ENCODE measurements at places on chromosomes 7 and 10.

GRCh38 chr7:92330835-92331438 lies 85.2 kb downstream of the ANKIB1 start:
- DNase-seq = no peak

GRCh38 chr10:66337211-66337610 lies 588.6 kb upstream of the LRRTM3 start:
- DNase-seq = no peak

GRCh38 chr10:14574291-14574690 lies 200.4 kb downstream of the FAM107B start:
- DNase-seq = no peak

DNA sequence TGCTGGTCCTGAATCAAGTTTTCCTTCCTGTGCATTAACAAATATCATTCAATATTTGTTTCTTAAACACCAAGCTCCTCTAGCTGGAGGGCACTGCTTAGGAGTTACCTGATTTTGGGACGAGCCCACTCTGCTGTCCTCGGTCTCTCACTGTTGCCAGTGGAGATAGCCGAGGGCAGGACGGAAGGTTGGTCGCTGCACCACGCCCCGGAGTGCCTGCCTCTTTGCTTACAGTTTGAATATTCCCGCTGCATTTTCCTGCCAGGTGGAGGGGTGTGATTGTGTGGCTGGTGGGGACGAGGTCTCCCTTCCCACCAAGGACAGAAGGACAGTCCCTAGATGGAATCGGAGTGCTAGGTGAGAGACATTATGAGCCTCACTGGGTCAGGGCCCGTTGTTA lies 201.5 kb downstream of the DNAJB6 start:
- no peak for DNase-seq

GRCh38 chr7:118080947-118081346 lies 103.0 kb upstream of the LSM8 start:
- peak; percentile 96 for DNase-seq

DNA sequence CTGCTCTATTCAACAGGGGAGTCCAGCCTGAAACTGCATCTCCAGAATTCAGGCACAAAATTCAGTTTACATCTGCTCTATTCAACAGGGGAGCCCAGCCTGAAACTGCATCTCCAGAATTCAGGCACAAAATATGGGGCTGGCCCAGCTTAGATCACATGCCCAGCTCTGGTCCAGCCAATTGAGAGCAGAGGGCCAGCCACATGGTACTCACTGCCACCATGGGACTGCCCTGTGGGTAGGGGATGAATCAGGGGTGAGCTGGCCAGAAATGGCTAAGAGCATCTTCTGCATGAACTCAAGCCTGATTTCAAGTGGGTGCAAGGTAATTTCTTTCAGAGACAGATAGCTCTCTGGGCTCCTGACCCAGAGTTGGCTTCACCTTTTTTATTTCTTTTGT lies 156.6 kb upstream of the LYZL2 start:
- no peak for DNase-seq

DNA sequence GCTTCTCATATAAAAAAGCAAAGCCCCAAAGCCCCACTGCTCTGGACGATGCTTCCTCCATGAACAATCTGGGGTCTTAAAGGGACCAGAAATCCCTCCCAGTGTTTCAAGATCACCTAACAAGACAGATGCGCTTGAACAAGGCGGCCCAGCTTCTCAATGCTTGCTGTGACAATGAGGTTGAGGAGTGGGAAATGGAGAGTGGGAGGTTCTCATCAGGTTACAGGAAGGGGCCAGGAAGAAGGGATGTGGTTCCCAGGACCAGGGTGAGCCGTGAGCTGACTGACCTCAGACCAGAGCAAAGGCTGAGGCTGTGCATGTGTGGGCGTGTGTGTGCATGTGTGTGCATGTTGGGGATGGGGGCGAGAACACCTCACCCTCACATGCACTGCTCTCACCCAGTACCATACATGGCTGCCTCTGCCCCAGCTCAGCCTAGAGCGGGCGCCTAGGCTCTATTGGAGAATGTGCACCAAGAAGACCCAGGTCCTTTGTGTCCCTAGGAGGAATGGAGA lies 220.8 kb upstream of the GPR26 start:
- DNase-seq = no peak

DNA sequence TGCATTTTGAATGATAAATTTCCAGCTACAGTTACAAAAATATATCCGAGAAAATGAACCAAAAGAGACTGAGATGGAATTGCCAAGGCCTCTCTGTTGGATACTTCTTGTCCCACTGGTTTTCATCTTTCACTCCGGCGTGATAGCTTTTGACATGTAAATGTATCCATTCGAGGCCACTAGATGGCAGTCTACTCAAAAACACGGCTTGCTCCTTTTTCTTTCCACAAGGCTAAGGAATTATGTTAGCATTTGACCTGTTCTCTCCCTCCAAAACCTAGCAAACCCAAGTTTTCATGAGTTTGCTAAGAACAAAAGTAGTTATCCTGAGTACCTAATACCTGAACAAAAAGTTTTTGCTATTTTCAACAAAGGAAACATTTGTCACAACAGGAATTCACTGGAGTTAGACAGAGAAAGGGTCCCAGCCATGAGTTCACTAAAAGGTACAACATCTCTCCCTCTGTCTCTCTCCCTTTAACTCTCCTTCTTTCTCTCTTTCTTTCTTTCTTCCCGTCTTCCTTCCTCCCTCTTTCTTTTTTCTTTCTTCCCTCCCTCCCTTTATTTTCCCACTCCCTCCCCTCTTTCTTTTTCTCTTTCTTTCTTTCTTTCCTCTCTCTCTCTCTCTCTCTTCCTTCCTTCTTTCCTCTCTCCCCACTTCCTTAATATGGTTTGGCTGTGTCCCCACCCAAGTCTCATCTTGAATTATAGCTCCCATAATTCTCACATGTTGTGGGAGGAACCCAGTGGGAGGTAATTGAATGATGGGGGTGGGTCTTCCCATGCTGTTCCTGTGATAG lies 207.9 kb upstream of the MYO3A start:
- DNase-seq = peak; percentile 3

GRCh38 chr7:11706666-11707605 lies 125.1 kb downstream of the THSD7A start:
- DNase-seq = no peak

DNA sequence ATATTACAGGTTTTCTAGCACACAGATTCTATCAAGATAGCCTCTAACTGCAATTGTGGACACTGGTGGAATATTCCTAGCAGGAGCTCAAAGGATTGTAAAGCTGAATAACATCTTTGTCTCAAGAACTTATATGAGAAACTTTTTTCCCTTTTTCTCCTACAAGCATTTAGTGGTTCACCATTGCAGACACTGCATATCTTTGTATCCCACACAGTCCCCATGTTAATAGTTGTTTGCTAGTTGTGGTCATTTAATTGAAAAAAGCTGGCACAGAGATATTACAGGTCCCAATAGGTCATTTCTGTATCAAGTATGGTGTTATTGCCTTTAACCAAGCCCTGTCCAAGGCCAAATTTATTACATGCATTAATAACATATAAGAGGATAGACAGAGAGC lies 226.2 kb upstream of the TCF7L2 start:
- DNase-seq = no peak

- peak; percentile 66 for DNase-seq
Observed at GRCh38 chr10:28984431-28984830, 304.4 kb upstream of the LYZL1 start.

DNA sequence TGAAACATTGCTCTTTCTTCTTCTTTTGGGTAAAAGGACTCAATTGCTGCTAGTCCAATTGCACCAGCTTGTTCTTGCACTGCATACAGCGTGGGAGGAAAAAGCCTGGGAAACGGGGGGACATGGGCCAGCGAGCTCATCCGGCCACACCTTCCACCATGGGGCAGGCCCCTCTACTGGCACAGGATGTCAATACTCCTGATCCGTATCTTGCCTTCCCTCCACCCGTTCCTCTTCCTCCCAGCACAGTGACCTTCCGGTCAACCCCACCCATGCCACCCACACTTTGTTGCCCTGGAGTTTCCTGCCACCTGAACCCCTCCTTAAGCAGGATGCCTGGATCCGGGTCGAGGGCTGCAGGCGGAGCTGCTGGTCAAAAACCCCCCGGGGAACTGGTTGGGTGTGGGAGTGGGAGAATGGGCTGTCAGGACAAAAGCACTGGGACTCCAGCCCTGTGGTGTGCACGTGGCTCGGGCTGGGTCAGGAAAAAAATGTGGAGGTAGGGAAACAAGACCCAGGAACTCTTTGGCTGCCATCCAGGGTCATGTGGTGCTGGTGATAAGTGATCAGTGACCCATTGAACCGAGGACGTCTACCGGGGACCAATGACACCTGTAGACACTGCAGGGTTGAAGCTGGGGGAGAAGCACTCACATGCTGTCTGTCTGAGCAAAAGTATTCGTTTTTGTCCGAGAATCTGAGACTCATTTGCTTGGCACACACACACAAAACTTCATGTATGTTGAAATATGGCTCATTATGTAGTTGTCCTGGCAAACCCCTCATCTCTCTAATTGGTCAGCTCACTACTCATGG lies 8.1 kb downstream of the IL2RA start:
- DNase-seq = no peak

DNA sequence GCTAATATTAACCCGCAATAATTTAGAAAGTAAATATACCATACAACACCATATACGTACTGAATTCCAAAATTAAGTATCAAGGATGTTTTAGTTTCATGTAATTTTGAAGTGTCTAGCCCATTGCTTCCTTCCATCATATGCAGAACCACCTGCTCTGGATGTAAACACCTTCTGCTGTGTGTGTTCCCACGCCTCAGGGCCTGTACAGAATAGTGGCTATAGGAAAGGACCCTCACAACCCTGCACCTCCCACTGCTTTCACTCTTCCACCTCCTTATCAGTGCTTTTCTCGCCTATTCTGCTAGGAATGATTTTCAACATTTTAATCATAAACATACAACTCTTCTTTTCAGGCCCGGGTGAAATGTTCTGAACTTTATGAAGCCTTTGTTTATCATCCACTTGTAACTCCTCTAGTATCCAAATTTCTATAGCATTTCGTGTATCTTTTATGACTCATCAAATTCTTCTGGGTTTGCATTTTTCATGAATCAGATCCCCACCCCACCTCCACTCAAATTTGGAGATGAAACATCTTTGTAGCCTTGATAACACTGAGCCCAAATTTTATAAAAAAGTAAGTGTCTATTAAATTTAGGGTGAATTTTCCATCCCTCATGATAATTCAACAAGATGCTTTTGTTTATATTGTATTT lies 1106.8 kb upstream of the C7orf33 start:
- no peak for DNase-seq

GRCh38 chr10:23110722-23111516 lies 15.5 kb downstream of the MSRB2 start:
- no peak for DNase-seq

GRCh38 chr7:20227291-20227795 lies 10.2 kb upstream of the MACC1 start:
- no peak for DNase-seq
